ENCODE measurements at places on chromosomes 2 and 18.

- DNase-seq = no peak
Observed at GRCh38 chr2:200216310-200216709, 90.2 kb upstream of the SPATS2L start.

- DNase-seq = no peak
Observed at GRCh38 chr18:13641551-13642439, 84.6 kb downstream of the FAM210A start.

GRCh38 chr2:153557211-153557610 is 78.6 kb upstream of the RPRM start:
- peak; percentile 16 for DNase-seq

DNA sequence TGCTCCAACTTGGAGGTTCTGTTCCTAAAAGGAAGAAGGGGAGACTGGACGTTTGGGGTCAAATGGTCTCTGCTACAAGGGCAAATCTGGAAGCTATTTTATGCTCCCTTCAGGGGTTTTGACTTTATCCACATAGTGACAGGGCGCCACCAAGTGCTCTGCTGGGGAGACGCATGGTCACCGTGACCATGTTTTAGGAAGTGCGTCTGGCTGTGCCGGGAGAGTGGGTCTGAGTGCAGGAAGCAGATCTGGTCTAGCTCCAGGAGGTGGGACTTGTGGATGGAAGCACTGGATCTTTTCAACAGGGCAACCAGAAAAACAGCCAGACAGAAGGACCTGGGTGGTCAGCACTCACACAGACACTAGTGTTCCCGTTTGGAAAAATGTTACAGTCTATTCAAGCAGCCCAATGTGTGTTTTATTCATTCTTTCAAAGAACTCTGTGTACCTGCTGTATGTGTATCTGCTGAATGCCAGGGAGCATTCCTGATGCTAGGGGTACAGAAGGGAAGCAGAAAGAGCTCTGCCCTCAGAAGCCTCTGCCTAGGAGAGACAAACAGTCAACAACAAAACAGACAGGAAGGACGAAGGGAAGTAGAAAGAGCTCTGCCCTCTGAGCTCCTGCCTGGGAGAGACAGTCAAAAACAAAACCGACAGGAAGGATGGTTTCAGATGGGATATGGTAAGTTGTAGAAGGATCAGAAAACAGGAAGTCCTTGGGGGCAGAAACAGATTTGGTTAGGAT is 14.3 kb downstream of the IMPA2 start:
- DNase-seq = peak; percentile 14

DNA sequence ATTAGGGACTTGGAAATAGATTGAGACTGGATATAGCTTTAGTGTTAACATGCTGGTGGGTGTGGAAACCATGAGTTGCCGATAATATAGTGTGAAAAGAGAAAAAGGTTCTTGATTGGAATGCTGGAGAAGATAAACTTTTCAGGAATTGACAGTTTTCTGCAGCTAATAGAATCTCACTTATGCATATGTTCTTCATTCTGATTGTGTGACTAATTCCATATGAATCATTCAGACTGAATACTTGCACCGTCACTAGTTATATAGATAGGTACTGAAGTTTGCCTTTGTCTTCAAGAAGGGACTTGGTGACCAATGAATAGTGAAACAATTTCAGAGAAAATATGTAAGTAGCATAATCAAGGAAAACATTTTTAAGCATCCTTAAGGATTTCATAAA is 225.7 kb upstream of the FOSL2 start:
- DNase-seq = no peak

- no peak for DNase-seq
Observed at GRCh38 chr18:75393721-75394120, 33.8 kb downstream of the SMIM21 start.

GRCh38 chr18:49608366-49609255 is 46.8 kb downstream of the LIPG start:
- no peak for DNase-seq

- no peak for DNase-seq
Observed at GRCh38 chr2:37653805-37654378, 17.6 kb downstream of the CDC42EP3 start.

GRCh38 chr2:9473308-9473984 is 905 bp upstream of the IAH1 start:
- no peak for DNase-seq

DNA sequence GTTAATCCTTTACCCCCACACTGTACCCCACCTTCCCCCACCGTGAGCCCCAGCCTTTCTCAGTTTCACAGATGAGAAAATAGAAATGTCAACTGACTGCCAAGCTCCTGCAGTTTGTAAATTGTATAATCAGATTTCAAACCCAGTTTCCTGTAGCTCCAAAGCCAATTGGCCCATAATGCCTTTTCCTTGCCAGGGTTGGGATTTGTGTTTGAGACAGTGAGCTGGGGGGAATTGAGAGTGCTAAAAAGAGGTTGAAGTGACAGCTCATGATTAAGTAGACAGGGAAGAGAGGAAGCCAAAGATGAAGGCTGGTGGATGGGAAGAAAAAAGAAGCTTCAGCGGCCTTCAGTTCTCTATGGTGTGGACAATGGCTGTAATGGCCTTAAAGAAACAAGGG is 10.7 kb downstream of the OSBPL6 start:
- no peak for DNase-seq

DNA sequence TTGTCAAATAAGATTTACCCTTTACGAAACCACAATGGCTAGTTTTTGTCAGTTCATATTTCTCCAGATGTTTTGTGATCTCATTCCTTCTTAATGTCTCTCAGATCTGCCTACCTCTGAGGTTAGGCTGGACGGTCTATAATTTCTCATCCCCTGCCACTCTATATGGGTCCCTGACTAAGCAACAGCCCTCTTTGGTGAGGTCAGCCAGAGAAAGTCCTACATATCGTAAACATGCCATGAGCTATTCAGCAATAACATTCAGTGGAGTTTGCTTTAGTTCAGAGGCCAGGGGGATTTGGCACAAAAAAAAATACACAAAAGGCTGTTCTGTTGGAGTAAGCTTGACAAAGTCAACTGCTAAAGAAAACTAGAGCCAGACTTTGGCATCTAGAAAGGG is 192.1 kb upstream of the NCKAP5 start:
- DNase-seq = no peak

GRCh38 chr2:53668624-53669026 is 99.0 kb upstream of the CHAC2 start:
- DNase-seq = no peak

Data from NCI-H1417 (cell line).